ENCODE measurements at places on chromosomes 13 and 19.

DNA sequence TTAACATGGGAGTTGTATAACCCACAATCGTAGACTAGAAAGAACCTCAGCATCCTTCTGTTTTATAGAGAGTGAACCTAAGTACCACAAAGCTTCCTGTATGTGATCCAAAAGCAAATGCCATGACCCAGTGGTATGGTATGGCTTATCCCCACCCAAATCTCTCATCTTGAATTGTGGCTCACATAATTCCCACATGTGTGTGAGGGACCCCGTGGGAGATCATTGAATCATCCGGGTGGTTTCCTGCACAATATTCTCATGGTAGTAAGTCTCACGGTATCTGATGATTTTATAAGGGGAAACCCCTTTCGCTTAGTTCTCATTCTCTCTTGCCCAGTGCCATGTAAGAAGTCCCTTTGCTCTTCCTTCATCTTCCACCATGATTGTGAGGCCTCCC is 587.9 kb downstream of the LMO7 start:
- no peak for DNase-seq

- no peak for DNase-seq
Measured at GRCh38 chr19:47826800-47827199, 5.1 kb downstream of the CRX start.

DNA sequence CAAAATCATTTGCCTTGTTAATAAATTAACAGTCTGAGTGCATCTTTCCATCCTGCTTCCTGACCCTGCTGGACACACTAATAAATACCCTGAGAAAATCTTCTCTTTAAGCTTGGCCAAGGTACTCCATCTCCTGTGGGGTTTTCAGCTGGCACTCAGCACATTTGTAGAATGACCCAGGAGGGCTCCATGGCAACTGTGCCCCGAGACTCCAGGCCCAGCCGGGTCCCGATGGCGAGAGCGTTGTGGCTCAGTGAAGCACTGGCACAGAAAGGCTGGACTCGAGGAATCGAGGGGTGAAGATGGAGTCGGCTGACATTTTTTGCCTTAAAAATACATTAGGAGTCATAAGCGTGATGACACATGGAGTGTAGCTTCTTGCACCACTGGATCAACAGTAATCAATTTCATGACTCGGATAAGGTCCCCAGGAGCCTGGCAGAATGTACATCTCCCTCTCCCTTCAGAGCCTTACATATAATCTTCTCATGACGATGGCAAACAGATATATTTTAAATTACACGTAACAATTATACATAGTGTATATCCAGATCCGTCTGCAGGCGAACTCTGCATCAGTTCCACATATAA is 85.4 kb downstream of the SLC7A1 start:
- DNase-seq: no peak

DNA sequence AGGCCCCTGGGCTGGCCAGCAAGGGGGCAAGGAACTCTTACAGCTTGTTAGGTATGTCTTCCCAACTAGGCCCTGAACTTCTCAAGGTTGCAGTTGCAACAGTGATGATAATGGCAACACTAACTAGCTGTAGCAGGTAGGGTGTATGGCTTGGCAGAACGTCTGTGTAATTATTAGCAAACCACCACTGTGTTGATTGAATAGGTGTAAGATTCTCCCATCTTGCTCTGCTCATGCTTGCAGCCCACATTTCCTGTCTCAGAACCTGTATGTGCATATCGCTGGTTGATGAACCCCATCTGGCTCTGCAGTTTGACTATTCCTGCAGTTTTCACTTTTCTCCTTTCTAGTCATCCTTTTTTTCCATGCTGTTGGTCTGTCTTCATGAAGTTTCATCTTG is 178.8 kb downstream of the KATNAL1 start:
- no peak for DNase-seq

Measured in right hindlimb (tissue), 1 donor.